Activated T-helper 1 cell treated with anti-CD3 and anti-CD28 coated beads, Interleukin-2, amount 50 U/mL, for 16 hours (primary cell): ENCODE measurements at places on chromosomes 6 and 20.

GRCh38 chr20:33694639-33695012, 8.4 kb upstream of the E2F1 start:
- DNase-seq: no peak

DNA sequence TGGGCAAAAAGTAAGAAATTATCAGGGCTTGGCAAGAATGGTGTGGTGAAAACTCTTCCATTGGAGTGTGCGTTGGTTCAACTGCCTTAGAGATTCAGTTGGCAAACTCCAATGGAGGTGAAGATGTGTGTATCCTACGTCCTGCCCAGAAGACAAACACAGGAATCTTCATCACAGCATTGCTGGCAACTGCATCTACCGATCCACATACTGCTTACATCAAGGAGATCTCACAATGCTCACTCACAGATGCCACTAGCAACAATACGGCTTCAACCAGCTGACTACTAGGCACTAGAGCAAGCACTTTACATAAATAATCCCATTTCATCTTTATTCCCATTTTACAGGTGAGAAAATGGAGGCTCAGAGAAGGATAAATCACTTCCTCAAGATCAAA, 10.0 kb upstream of the SPO11 start:
- no peak for DNase-seq

DNA sequence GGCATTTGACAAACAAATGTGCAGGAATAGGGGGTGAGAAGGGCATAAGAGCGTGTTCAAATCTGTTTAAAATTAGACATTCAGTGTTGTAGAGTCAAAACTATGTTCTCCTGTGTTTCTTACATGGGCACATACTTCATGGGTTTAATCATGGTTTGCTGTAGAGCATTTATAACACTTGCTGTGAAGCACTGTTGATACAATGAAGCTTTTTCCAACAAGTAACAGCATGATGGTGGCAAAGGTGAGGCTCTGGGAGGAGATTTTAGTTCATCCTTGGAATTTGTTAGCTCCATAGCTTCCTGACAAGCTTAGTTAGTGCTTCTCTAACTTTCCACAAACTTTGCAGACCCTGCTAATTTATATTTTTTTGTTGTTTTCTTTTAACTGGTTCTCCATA, 900.7 kb downstream of the TFAP2A start:
- no peak for DNase-seq

- no peak for DNase-seq
Observed at GRCh38 chr6:109782491-109782999, 91.4 kb downstream of the FIG4 start.

GRCh38 chr20:42656130-42656529, 533.6 kb downstream of the PTPRT start:
- DNase-seq: no peak

DNA sequence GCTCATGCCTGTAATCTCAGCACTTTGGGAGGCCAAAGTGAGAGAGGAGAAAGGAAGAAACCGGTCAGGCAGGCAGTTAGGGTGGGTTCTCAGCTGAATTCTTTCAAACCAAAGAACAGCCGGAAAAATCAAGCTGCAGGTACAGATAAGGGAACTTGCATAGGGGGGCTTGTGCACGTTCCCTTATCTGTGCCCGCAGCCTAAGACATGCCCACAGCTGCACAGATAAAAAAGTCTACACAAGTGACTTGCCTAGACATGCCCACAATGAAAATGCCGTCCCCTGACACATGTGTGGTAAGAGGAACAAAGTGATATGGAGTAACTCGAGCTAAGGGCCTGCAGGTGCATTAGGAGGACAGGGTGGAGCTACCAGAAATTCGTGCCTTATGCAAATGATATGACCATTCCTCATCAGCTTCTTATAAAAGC, 175.8 kb upstream of the SALL4 start:
- no peak for DNase-seq

GRCh38 chr6:2962004-2962403, 9.4 kb downstream of the SERPINB6 start:
- DNase-seq: no peak

GRCh38 chr6:42367353-42368011, 84.2 kb downstream of the TRERF1 start:
- DNase-seq: no peak

DNA sequence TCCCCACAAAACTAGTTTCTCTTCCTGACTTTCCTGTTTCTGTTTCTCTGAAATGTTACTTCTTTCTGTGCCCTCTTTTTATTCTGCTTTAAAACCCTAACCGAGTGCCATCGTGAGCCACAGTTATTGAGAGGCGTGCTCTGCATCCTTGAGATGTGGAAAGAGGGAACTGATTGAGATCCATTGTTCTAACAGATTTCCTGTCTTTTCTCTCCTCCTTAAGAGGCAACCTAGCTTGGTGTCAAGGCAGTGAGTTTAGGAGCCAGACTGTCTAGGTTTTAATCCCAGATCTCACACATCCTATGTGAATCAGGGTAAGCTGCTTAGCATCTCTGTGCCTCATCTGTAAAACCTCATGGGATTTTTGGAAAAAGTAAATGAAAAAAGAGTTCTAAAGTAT, 57.5 kb downstream of the SNX9 start:
- no peak for DNase-seq

DNA sequence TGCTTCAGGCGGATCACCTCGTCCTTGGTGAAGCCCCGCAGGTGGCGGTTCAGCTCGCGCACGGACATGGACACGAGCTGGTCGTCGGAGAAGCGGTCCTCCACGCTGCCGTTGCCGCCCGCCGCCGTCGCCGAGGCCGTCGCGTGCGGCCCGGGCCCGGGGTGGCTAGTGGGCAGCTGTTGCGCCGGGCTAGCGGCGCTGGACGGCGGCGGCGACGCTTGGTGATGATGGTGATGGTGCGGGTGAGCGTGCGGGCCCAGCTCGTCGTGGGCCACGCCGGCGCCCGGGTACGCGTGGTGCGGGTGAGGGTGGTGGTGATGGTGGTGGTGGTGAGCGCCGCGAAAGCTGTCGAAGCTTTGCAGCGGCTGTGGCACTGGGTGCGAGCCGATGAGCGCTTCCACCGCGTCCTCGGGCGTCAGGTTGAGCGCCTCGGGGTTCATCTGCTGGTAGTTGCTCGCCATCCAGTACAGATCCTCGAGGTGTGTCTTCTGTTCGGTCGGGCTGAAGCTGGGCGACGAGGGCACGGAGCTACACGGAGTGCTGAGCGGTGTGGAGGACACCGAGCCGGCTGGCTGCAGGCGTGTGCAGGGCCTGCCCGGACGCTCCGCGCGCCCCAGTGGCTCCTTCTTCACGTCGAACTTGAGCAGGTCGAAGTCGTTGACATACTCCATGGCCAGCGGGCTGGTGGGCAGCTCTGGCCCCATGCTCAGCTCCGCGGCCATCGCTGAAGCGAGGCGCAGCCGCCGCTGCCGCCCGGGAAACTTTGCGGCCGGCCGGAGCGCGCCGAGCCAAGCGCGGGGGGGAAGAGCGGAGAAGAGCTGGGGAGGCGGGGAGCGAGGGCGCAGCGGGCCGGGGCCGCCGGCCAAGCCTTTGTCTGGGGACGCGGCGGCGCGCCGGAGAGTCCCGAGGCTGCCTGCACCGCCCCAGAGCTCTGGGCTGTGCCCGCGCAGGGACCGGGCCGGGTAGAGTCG, 622 bp downstream of the MAFB start:
- no peak for DNase-seq

DNA sequence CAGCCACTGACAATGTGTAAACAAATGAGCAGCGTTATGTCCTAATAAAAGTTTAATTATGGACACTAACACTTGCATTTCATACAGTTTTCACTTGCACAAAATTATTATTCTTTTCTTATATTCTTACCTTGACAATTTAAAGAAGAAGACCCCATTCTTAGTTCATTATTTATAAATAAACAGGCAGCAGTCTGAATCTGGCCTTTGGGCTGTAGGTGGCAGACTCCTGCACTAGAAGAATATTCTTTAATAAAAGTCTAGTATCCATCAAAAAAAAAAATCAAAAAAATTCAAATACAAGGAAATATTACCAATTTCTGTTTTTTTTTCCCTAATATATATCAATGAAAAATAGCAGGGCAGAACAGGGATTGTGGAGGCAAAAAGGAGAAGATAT, 24.8 kb downstream of the PTCHD4 start:
- DNase-seq: no peak

DNA sequence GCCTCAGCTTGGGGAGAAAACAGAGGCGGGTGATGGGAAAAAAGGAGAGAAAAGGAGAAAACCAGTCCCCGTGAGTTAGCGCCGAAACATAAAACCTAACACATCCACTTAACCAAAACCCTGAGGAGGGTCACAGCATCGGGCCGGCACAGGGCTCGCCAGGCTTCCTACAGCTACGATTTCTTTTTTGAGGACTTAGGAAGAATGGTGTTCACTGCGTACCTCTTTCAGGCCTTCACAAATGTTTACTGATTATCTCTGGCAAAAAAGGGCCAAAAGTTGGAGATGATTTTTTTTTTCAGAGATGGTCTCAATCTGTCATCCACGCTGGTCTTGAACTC, 48.8 kb downstream of the DSTN start:
- DNase-seq: no peak

DNA sequence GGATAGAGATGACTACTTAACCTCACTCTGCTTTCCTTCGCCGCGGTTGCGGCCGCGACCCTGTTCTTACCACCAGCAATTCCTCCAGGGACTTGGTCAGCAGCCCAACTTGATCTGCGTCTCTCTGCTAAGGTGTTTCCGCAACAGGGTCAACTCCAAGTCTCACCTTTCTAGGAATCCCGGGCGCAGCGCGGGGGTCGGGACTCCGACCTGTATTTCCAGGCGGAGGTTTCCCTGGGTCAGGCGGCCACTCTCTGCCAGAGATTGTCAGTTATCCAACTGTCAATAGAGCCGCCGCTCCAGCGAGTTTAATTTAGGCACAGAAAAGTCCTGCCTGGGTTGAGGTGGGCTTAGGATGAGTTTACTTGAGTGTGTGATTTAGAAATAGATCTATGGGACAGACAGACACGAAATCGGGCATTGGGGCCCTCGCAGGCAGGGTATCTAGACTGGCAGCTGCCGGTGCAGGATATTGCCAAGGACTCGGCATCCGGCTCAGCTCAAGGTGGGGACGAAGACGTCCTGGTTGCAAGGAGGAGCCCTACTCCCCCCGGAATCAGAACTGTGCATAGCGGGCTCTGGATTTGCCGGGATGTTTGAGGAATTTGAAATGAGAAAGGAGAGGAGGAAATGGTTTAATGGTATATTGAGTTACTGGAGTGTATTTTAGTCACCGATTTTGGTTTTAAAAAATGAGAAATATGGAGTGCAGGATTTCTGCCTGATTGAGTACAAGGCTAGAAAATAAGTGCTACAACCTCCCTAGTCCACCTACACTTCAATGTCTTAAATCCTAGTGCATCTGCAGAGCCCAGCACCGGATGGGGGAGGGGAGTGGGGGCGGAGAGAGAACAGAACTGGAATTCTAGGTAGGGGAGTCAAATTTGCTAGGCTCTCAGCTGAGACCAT, 23.7 kb downstream of the POM121L2 start:
- DNase-seq: no peak

- DNase-seq: no peak
Observed at GRCh38 chr6:79861023-79861422, 86.3 kb downstream of the ELOVL4 start.

- no peak for DNase-seq
Observed at GRCh38 chr6:161048641-161049040, 57.1 kb downstream of the MAP3K4 start.

DNA sequence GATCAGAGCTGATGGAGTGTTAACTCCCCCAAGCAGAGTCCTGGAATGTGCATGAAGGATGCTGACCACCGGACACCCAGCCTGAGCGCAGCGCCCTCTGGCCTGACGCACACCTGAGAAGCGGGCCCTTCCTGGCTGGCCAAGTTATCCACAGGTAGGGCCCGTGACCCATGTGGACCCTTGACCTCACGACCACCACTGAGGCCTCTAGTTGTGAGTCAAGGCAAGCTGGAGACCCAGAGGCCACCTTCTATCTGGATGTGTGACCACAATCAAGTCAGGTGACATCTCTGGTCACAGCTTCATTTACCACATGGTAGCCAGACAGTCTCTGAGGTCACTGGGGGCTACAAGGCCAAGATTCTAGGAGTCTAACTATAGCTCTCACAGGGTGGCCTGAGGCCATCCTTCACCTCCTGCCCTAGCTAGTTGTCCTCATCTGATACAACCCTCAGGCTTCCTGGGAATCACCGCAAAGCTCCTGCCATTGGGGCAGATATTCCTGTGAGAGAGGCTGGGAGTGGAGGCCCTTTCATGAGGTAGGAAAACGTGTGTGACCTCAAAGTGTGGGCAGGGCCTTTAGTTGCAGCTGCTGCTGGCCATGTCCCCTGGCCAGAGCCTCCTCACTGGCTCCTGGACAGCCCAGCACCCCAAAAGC, 53.1 kb downstream of the DSTN start:
- DNase-seq: no peak

- DNase-seq: no peak
Observed at GRCh38 chr20:43938932-43939761, 24.5 kb downstream of the TOX2 start.

GRCh38 chr20:47971058-47971791, 185.9 kb upstream of the SULF2 start:
- no peak for DNase-seq

DNA sequence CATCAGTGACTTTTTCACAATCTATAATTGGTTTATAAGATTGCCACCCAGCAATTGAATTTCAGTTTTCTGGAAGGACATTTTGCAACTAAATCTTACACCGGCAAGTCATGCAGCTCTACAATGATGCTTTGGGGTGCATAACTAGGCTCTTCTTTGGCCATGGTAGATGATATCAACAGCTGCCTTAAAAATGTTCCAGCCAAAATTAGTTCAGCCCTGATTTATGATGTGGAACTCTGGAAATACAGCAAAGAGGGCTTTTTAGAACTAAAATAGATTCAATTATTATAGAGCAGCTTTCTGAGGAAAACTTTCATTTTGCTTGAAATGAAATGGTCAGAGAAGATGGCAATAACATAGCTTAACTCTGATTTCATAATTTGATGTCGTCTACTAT, 18.4 kb upstream of the MCM9 start:
- DNase-seq: no peak

- no peak for DNase-seq
Observed at GRCh38 chr20:5908981-5909380, 41.4 kb downstream of the TRMT6 start.

DNA sequence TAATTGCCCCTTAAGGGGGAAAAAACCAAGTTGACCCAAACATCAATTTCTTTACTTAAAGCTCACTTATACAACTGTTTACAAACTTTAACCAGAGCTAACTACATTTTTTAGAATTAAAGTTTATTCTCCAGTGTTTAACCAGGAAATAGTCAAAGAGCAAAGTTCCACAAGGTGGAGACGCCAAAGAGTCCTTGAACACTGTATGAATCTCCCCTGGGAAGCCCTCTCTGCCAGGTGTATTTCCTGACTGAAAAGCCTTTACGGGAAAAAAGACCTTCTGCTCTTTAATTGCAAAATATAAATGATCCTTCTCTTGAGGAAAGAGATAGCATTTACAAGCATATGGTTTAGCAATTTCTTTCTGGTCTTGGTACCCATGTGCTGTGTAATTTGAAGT, 36.2 kb downstream of the BTBD9 start:
- DNase-seq: no peak

GRCh38 chr6:5712349-5713215, 294.1 kb downstream of the NRN1 start:
- DNase-seq: no peak

DNA sequence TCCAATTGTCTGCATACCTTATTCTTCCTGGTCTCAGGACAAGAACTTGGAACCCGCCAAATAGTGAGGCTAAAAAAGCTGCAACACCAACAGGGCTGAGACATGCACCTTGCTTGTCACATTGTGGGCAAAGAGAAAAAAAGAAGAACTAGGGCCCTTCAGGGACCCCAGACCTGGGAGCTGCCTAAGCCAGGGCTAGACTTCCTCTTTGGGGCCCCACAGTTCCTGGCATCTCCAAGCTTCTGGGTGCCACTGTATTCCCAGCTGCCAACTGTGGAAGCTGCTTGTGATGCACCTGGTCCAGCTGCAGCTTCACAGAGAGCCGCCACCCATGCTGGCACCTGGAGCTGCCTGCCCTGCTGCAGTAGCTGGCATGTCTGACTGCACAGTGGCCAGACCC, 370.6 kb downstream of the CD83 start:
- no peak for DNase-seq
